ENCODE measurements at places on chromosomes 5 and 9.

- no peak for DNase-seq
These were observed 49.6 kb downstream of the ANKDD1B start for GRCh38 chr5:75660678-75661465.

DNA sequence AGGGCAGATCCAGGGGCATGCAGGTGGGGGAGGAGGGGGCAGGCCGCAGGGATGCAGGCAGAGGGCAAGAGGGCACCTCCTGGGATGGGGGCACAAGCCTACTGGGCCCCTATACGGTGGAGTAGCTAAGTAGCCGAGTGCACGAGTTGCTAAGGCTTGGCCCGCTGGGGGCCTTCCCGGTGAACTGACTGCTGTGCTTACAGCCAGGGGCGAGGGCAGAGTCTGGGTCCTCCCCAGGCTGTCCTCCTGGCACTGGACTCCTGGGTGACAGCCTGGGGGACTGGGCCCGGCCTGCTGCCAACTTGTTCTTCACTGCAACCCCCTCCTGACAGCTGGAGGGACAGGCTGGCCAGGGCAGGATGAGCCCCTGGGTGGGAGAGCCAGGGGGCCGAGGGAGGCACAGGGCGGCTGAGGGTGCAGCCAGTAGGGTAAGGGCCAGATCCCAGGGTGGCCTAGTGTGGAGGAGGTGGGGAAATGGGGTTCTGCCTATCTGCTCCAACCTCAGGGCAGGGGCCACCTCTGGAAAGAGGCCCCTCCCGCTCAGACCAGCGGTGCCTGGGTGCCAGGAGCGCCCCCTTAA is 1.7 kb upstream of the EGFL7 start:
- DNase-seq: no peak

DNA sequence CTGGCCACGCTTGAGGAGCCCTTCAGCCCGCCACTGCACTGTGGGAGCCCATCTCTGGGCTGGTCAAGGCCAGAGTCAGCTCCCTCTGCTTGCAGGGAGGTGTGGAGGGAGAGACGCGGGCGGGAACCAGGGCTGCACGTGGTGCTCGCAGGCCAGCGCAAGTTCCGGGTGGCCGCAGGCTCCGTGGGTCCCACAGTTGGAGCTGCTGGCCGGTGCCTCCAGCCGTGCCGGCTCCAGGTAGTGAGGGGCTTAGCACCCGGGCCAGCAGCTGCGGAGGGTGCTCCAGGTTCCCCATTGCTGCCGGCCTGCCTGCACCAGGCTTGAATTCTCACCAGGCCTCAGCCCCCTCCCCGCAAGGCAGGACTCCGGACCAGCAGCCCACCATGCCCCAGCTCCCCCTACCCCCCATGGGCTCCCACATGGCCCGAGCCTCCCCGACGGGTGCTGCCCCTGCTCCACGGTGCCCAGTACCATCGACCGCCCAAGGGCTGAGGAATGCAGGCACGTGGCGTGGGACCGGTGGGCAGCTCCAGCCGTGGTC is 192.8 kb upstream of the IZUMO3 start:
- no peak for DNase-seq

DNA sequence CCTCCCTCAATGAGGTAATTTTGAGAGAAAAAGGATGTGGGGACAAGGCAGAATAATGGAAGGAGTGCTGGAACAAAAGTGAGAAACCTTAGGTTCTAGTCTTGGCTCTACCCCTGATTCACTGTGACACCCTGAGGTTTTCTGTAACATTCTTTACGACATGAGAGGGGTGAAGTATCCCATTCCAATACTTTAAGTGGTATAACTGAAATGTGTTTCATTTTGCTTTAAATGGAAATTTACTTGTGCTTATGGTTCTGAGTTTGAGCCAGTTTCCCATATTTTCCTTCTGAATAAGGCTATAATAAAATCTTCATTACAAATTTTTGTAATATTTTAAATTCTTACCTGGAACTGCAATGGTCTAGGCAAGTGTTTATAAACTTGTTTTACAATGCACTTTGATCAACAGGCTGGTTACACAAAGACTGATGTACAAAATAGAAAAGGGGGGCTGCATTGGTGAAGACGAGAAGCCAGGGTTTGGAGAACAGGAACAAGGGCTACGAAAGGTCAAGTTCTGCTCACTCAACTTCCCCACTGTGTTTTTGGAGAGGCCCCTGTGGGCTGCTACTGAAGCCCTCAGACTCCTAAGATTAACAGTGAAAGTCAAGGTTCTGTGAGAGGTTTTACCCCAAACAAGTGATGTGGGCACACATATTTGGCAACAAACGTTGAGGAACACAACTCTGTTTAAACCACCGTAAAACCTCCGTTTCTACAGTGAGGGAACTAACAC is 171.9 kb upstream of the ELL2 start:
- DNase-seq: no peak

- no peak for DNase-seq
These were observed 376.1 kb upstream of the IRX4 start for GRCh38 chr5:2258861-2259260.

DNA sequence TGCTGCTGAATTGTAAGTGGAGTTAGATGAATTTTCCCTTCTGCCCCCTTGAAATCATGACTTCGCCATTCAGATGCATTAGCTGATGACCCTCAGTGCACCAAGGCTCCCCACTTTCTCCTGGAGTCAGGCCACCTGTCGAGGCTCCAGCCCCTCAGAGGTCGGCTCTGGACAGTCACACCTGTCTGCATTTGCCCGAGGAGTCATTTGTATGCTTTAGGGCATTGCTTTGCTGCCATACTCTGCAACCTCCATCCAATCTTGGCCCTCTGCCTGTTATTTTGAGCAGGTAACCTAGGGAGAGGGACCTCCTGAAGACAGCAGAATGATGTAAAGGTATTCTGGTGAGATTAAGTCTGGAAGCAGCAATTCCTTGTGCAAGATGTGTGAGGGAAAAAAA is 144.8 kb downstream of the MACROH2A1 start:
- no peak for DNase-seq

DNA sequence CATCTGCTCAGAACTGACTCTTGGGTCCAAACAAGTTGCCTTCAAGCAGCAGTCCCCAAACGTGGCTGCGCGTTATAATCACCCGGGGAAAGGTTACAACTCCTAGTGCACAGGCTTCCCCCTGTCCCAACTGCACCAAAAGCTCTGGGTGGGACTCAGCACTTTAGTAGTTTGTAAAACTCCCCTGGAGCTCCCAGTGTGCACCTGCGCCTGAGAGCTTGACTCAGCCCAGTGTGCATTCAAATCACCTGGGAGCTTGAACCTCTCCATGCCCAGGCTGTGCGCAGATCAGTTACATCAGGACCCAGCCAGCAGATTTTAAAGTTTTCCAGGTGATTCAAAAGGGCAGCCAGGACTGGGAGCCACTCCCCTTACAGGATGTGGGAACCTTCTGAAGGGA is 151.4 kb downstream of the COL23A1 start:
- DNase-seq: no peak

DNA sequence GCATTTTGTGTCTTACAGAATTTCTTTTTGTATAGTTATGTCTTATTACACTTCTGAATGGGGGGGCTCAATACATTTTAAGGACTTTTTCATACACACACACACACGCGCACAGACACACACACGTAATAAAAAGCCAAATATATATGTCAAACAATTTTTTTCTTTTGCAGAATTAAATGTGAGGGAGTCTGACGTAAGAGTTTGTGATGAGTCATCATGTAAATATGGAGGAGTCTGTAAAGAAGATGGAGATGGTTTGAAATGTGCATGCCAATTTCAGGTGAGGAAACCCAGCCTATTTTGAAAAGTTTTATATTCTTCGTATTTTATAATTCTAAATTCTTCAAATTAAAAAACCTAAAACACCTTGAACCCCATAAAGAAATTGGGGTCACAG is 25.6 kb downstream of the TMEFF1 start:
- DNase-seq: no peak

GRCh38 chr5:7873216-7873615 is 4.3 kb downstream of the MTRR start:
- DNase-seq: no peak

GRCh38 chr9:138117101-138117750 is 239.6 kb downstream of the CACNA1B start:
- DNase-seq: no peak

DNA sequence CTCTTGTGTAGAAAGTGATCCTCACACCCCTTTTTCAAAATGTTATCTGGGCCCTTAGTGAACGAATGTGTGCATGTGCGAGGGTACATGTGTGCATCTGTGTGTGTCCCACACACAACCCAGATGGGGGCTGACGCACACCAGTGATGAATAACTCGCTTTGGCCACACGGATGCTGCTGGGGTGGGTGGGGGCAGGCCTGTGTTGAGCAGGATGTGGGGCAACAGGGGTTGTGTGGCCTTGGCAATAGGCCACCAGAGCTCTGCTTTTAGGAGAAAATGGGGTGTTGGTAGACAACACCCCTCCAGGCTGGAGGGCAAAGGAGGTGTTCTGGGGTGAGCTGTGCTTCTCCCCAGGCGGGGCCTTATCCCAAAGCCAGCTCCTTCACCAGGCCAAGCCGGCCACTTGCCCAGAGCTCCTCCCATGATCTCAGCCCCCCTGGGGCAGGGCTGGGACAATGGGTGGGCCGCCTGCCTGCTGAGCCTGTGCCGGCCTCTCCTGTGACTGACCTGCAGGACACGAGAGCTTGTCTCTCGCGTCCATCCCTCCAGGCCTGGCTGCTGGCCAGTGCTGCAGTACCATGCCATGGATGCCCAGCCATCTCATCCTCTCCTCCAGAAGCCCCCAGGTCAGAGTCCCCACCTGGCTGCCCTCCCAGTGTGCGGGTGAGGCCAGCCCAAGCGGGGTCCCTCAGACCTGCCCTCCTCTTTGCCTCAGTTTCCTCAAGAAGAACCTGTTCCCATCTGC is 1.7 kb downstream of the DBN1 start:
- DNase-seq: no peak

- no peak for DNase-seq
These were observed 13.9 kb downstream of the STC2 start for GRCh38 chr5:173314166-173314952.

- no peak for DNase-seq
These were observed 21.7 kb downstream of the ZNF366 start for GRCh38 chr5:72485430-72485974.

DNA sequence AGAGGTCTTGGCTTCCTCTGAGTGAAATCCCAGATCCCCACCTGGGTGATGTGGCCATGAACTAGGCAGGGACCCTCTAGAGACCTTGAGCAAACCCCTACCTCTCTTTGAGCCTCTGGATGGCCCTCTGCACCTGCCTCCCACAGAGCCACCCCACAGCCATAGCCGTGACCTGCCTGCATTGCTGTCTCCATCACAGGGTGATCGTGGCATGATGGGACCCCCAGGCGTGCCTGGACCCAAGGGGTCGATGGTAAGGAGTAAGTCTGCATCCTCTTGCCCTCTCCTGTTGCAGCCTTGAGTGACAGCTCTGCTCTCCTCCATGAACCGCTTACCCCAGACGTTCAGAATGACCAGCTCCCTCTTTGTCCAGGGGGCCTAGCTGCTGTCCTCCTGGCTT is 70.5 kb upstream of the ORM1 start:
- no peak for DNase-seq

- DNase-seq: no peak
These were observed 138.0 kb downstream of the PIK3R1 start for GRCh38 chr5:68353605-68354004.

- DNase-seq: peak; percentile 45
These were observed 23.4 kb downstream of the WNK2 start for GRCh38 chr9:93207326-93207814.

DNA sequence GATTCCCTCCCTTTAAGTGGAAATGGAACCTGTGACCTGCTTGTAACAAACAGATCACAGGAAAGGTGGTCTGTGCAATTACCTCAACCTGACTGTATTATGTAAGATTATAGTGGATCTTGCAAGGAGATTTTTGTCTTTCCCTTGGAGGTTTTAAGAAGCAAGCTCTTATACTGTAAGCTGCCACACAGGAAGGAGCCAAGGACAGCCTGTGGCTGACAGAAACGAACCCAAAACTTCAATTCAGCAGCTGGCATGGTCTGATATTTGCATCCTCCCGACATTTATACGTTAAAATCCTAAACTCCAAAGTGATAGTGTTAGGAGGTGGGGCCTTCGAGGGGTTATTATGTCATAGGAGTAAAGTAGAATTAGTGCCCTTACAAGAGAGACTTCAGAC is 711.8 kb upstream of the CTNND2 start:
- no peak for DNase-seq

- DNase-seq: no peak
These were observed 99.3 kb downstream of the SEMA6A start for GRCh38 chr5:116475338-116475737.

DNA sequence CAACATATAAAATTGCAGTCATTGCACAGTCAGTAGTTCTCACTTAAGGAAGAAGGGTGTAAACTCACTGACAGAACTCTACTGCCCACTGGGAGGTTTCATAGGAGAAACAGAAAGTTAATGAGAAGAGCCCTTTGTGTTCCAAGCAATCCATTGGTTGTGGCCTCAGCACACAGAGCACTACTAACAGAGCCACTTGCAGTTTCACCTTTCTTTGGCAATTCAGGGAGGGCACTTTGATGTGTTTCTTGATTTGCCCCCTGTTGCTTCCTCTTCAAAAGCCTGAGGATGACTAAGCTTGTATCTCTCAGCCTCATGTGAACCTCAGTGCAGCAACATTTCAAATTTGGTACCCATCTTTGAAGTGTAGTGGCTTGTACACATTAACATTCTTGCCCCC is 409.4 kb downstream of the DMRTA1 start:
- DNase-seq: no peak

DNA sequence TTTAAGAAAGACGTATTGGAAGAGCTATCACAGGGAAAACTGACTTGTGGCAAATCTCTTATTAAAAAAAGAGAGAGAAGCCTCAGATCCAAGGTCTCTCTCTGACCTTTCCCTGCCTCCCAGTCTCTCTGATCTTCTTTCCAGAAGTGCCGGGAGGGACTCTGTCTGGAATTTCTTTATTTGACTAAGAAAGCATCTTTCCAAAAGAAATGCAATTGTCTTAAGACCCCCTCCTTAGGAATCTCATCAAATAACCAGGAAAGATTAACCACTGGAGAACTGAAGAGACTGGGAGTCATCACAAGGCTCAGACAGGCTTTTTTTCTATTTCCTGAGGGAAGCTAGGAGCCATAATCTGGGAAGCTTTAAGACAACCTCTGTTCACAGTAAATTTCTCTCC is 4.6 kb downstream of the C1QTNF3 start:
- no peak for DNase-seq

DNA sequence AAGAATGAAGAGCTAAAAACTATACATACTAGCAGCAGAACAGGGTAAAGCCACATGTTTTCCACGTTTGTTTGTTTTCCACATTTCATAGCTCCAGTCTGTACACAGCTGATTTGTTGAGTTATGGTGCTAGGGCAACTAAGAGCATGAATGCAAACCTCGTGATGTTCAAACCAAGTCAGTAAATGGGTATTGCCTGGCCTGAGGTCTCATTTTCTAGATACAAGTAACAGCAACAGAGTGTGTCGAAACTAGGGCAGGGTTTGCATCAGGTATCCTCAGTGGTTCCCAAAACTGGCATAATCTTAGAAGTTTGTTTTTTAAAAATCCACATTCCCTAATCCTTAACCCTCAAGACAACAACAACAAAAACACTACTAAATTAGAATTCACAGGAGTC is 89.3 kb downstream of the CEMIP2 start:
- no peak for DNase-seq

- DNase-seq: no peak
These were observed 229.1 kb downstream of the IRX2 start for GRCh38 chr5:2522372-2522771.
